NCI-H69 (cell line): ENCODE measurements at places on chromosomes 2 and 18.

- DNase-seq: peak; percentile 92
These were observed 2.2 kb downstream of the ONECUT2 start for GRCh38 chr18:57437402-57437765.

GRCh38 chr18:68796936-68797690 lies 767 bp upstream of the CCDC102B start:
- DNase-seq: peak; percentile 83

DNA sequence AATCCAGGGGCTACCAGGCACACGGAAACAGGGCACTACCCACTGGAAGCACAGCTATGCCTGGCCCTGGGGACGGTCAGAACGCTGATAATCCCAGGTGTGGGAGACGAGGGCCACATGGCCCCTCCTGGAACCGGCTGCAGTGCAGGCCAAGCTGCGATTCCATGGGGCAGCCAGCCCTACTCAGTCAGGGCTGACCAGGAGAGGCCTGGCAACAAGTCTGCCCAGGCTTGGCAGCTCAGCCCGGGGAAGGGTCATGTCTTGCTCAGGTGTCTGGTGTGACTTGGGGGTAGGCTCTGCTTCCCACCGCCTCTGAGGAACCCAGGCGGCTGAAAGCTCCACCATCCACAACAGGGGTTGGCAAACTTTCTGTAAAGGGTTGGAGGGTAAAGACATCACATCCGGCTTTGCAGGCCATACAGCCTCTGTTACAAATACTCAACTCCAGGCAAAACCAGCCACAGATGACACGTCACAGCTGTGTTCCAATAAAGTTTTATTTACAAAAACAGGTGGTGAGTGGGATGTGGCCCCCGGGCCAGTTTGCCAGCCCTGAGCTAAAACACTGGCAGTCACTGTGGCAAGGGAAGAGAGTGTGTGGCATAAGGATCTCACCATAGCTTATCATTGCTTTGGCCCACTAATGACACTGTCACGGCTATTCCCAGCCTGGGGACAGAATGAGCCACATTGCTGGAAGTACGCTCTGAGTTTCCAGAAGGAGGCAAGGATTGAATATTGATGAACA lies 85.2 kb downstream of the NDUFA10 start:
- no peak for DNase-seq

DNA sequence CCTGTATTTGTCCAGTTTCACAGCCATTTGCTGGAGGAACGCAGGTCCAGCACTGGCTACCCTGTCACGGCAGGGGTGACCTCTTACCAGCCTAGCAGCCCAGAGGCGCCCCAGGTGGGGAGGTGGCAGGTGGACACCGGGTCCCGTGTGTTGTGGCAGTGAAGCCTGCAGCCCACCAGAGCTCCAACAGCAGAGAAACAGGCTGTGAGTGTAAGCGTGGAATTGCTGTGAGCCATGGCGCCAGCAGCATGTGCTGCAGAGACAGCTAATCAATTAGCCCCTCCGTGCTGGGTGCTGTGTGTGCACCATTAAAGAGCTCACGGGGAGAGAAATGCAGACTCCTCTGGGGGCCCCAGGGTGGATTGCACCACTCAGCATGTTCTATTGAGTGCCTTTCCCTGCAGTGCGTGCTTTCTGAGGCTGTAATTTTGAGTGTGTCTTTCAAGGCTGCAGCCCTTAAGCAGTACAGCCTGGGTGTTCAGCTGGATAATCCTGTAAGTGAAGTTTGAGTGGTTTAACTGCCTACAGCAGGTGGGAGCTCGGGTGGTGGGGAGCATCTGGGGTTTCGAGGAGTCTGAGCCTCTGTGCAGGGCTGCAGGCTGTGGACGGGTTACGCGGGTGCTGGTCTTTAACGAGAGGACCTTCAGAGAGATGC lies 15.9 kb downstream of the RTP5 start:
- peak; percentile 22 for DNase-seq

DNA sequence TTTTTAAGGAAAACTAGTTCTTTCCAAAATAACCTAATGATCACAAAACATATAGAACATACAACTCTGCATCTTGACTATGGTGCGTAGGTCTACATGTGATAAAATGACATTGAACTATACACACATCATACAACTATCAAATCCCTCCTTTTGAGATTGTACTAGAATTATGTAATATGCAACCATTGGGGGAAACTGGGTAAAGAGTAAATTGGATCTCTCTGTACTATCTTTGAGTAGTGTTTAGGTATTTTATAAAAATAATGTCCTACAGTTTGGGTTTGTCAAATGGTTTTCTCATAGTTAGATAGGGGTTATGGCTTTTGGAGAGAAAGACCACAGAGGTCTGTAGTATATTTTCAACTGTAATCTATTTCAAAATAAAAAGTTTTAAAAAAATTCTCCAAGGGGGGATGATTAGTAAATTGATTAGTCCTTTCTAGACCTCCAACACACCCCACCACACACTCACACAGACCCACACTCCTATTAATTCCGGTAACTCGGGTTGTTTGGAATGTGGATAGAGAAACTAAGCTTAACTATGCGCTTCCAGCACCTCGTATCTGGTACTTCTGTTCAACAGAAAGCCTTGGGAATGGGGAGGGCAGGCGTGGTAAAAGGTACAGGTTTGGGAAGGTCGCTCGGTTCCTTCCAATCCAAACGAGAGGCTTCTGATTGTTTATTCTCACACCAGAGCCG lies 695 bp upstream of the BIRC6 start:
- DNase-seq: no peak

- peak; percentile 90 for DNase-seq
These were observed 18.0 kb downstream of the MAL start for GRCh38 chr2:95043300-95044093.

GRCh38 chr2:17573085-17573803 lies 32.7 kb downstream of the VSNL1 start:
- no peak for DNase-seq

DNA sequence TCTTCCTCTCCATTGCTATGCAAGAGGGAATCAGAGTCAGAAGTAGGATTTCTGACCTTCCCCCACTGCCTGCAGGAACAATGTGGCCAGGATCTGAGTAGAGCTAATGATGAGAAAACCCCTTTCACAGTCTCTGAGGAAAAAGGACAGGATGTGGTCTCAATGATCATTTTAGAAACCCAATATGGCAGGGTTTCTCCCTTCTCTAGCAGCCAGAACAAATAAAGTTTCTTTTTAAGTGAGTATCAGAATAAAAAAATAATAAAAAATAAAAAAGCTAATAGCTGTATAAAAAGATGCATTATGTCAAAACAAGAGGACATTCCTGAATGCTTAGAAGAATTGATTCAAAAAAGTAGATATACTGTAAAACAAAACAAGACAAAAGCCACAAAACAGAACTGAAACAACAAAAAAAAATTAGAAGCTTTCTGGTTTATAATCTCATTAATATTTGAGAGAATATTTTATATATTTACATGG lies 1124.9 kb upstream of the ZEB2 start:
- DNase-seq: no peak

GRCh38 chr2:237478979-237479378 lies 8.1 kb upstream of the MLPH start:
- DNase-seq: no peak

GRCh38 chr18:45792506-45793263 lies 32.8 kb upstream of the SIGLEC15 start:
- DNase-seq: no peak

- DNase-seq: no peak
These were observed 421.1 kb upstream of the RAB12 start for GRCh38 chr18:8188184-8188583.

DNA sequence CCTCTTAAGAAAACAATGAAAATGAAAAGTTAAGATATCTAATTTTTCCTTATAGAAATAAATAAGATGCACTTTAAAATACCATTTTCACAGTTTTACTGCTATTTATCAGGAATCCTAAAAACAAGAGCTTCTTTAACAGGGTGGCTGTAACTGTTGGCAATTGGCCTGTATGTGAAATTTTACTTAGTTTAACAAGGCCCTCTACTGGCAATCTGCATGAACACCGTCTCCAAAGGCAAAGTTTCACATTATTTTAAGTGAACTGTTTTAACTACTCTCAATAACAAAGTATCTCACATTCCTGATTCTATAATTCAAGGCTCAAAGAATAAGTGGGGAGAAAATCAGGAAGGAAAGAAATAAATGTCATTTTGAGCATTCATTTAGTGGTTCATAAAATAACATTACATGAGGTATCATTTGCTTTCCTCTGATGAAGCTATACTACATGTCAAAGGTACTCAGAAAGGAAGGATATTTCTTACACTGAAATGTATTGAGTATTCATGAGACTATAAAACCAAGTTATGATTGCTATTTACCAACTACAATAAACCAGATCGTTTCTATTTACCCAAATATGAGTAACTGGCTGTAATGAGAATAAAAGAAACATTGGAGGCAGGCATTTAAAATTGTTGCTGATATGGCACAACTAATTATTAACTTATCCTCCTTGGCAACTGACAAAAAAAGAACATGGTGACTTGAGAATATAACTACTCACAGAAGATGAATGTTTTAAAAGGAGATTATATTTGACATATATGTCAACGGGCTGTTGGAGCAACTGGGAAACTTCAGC lies 7.0 kb downstream of the NCKAP5 start:
- peak; percentile 24 for DNase-seq

DNA sequence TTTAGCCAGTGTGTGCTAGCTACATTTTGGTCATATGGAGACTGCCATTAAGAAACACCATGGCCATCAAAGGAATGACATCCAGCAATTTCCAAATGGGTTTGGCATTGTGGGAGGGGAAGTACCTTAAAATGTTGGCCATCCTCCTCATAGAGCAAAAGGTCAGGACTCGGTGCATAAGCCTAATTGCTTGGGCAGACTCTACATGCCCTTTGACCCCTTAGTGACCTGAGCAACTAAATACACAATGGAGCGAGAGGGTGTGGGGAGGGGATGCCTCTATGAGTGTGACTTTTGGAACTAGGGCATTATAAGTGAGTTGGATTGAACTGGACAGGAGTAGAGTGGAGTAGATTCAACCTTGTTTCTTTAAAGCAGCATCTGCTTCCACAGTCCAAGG lies 44.9 kb downstream of the NRP2 start:
- no peak for DNase-seq
